Colonic mucosa (tissue), 4 donors: ENCODE measurements at places on chromosomes 6 and 20.

- no peaks in the 10 kb centered on the region for H3K4me1 ChIP-seq
- DNase-seq, result no peak
- H3K36me3 ChIP-seq, result no peaks in the 10 kb centered on the region
These were observed 34.5 kb downstream of the COL19A1 start for GRCh38 chr6:69900869-69901268.

DNA sequence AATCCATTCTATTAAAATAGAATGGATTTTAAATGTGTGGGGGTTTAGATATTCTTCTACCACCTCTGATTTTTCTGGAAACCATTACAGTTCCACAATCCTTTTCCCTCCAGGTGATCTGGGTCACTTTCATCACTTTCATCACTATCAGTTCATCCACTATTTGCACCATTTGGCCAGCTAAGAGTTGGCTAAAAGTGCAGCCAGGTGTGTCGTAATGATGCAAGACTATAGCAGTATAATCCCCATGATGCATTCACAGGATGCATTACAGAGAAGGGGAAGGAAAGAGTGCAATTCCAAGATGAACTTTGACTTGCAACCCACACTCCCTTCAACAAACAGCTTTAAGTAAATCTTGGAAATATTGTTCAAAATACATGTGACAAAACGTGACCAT, 4.9 kb downstream of the FUCA2 start:
- H3K36me3 ChIP-seq, result no peaks in the 10 kb centered on the region
- H3K27me3 ChIP-seq, result no peaks in the 10 kb centered on the region
- no peak overlapping the region for H3K4me3 ChIP-seq
- H3K27ac ChIP-seq, result no peak overlapping the region
- peaks cover 3% of the 10 kb centered on the region for H3K4me1 ChIP-seq
- DNase-seq, result no peak

GRCh38 chr6:44474643-44475042, 87.1 kb downstream of the CDC5L start:
- no peaks in the 10 kb centered on the region for H3K4me1 ChIP-seq
- no peaks in the 10 kb centered on the region for H3K36me3 ChIP-seq
- no peak for DNase-seq
- H3K4me3 ChIP-seq, result no peak overlapping the region
- no peaks in the 10 kb centered on the region for H3K27me3 ChIP-seq

DNA sequence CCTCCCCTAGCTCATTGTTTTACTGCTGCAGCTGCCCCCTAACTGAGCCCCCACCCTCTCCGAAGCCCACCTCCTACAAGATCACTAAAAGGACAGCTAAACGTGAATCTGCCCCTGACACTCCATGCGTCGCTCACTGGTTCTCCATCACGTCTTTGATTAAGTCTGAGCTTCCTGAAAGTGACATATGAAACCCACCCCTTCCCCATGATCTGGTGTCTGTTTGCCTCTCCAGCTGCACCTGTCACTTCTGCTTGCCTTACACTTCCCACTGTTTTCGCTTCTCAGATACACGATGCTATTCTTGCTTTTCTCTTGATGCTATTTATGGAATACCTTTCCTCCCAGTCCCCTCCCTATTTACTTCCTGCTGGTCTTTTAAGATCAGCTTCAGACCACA, 8.0 kb upstream of the PERP start:
- H3K4me3 ChIP-seq, result no peak overlapping the region
- H3K36me3 ChIP-seq, result no peaks in the 10 kb centered on the region
- DNase-seq, result no peak
- no peaks in the 10 kb centered on the region for H3K27me3 ChIP-seq

GRCh38 chr6:76214546-76214945, 142.1 kb upstream of the IMPG1 start:
- H3K36me3 ChIP-seq, result no peaks in the 10 kb centered on the region
- no peaks in the 10 kb centered on the region for H3K4me1 ChIP-seq
- H3K27me3 ChIP-seq, result no peaks in the 10 kb centered on the region
- no peak overlapping the region for H3K4me3 ChIP-seq
- H3K27ac ChIP-seq, result no peak overlapping the region

GRCh38 chr6:98514796-98515195, 319.6 kb upstream of the POU3F2 start:
- no peak overlapping the region for H3K4me3 ChIP-seq
- H3K27ac ChIP-seq, result no peak overlapping the region
- no peaks in the 10 kb centered on the region for H3K4me1 ChIP-seq
- DNase-seq, result no peak
- no peaks in the 10 kb centered on the region for H3K36me3 ChIP-seq

- H3K27me3 ChIP-seq, result no peaks in the 10 kb centered on the region
- H3K27ac ChIP-seq, result no peak overlapping the region
- H3K36me3 ChIP-seq, result no peaks in the 10 kb centered on the region
- no peaks in the 10 kb centered on the region for H3K4me1 ChIP-seq
- no peak for DNase-seq
These were observed 153.2 kb upstream of the TAB2 start for GRCh38 chr6:149164199-149164750.

- no peak overlapping the region for H3K4me3 ChIP-seq
- no peaks in the 10 kb centered on the region for H3K4me1 ChIP-seq
These were observed 51.2 kb downstream of the TAF4 start for GRCh38 chr20:62014488-62014775.

- H3K27ac ChIP-seq, result no peak overlapping the region
- DNase-seq, result no peak
- no peaks in the 10 kb centered on the region for H3K36me3 ChIP-seq
- H3K4me1 ChIP-seq, result no peaks in the 10 kb centered on the region
- no peak overlapping the region for H3K4me3 ChIP-seq
These were observed 145.6 kb upstream of the ID4 start for GRCh38 chr6:19691465-19692167.

GRCh38 chr20:29079769-29080690, 2177.4 kb upstream of the DEFB115 start:
- no peaks in the 10 kb centered on the region for H3K27me3 ChIP-seq
- no peak overlapping the region for H3K27ac ChIP-seq
- peak; percentile 53 for DNase-seq
- no peaks in the 10 kb centered on the region for H3K36me3 ChIP-seq
